ENCODE measurements at places on chromosomes 7 and 10.

DNA sequence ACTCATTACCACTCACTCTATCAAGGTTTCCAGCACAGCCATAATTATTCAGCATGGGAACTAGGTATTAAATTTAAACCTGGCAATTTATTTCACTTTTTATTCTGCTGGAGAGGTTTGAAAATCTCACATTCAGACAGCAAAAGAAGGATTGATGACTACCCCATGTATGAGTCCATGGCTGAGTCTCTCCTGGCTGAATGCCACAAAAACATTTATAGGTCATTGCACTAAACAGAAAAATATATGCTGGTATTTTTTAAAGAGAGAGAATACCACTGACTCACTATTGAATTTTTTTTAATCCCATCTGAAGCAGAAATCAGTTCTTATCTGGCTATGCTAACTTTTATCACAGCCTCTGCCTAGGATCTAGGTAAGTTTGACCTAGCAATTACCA is 336.3 kb downstream of the PPP1R3A start:
- DNase-seq: no peak

DNA sequence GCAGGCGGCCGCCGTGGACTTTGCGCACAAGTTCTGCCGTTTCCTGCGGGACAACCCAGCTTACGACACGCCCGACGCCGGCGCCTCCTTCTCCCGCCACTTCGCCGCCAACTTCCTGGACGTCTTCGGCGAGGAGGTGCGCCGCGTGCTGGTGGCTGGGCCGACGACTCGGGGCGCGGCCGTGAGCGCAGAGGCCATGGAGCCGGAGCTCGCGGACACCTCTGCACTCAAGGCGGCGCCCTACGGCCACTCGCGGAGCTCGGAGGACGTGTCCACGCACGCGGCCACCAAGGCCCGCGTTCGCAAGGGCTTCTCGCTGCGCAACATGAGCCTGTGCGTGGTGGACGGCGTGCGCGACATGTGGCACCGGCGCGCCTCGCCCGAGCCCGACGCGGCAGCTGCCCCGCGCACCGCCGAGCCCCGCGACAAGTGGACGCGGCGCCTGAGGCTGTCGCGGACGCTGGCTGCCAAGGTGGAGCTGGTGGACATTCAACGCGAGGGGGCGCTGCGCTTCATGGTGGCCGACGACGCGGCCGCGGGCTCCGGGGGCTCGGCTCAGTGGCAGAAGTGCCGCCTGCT is 14.1 kb downstream of the SH2B2 start:
- no peak for DNase-seq

GRCh38 chr10:102414749-102415148 is 3.8 kb downstream of the PSD start:
- DNase-seq: no peak

- DNase-seq: no peak
Measured at GRCh38 chr7:81053623-81054022, 134.8 kb upstream of the SEMA3C start.

DNA sequence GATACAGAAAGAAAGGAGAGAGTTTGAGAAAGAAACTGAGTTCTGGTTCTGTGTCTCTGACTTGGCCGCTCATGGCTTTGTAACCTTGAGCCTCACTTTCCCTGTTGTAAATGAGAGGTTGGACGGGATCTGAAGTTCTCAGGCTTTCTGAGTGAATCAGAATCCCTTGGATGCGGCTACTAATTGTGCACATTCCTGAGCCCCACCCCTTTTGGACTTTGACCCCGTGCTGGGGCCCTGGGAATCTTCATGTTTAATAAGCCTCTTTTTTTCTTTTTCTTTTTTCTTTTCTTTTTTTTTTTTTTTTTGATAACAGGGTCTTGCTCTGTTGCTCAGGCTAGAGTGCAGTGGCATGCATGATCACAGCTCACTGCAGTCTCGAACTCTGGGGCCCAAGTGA is 26.9 kb downstream of the SLC25A28 start:
- DNase-seq: no peak
